Inflammatory macrophage treated with lipopolysaccharide for 4 hours (primary cell): ENCODE measurements at places on chromosomes 2 and 18.

- no peak for DNase-seq
Measured at GRCh38 chr2:208490492-208490891, 83.9 kb downstream of the PTH2R start.

GRCh38 chr18:37493352-37493935, 72.2 kb downstream of the CELF4 start:
- no peak for DNase-seq

DNA sequence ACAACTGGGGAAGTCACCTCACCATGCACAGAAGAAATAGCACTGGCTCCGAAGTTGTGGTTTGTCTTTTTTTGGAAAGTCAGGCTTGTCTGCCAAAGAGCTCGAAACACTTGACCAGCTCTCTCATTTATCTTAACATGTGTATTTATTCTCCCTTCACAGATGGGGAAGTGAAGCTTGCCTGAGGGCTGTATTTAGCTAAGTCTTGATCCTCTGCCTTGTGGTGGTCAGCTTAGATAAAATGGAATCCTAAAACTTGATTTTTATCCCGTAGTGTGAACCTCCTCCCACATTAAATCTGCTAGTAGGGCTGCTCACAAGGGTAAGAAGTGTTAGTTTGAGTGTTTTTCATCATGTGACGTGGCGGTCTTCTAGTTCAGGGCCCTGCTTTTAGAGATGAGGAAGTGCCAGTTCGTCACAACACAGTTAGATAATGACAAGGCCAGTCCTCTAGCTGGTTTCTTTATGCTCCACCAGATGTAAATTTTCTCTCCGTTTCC, 89.7 kb downstream of the TMEM247 start:
- peak; percentile 83 for DNase-seq

GRCh38 chr2:15050483-15050882, 418.0 kb downstream of the LRATD1 start:
- no peak for DNase-seq

- DNase-seq = no peak
Measured at GRCh38 chr2:17672583-17673317, 80.9 kb downstream of the SMC6 start.

DNA sequence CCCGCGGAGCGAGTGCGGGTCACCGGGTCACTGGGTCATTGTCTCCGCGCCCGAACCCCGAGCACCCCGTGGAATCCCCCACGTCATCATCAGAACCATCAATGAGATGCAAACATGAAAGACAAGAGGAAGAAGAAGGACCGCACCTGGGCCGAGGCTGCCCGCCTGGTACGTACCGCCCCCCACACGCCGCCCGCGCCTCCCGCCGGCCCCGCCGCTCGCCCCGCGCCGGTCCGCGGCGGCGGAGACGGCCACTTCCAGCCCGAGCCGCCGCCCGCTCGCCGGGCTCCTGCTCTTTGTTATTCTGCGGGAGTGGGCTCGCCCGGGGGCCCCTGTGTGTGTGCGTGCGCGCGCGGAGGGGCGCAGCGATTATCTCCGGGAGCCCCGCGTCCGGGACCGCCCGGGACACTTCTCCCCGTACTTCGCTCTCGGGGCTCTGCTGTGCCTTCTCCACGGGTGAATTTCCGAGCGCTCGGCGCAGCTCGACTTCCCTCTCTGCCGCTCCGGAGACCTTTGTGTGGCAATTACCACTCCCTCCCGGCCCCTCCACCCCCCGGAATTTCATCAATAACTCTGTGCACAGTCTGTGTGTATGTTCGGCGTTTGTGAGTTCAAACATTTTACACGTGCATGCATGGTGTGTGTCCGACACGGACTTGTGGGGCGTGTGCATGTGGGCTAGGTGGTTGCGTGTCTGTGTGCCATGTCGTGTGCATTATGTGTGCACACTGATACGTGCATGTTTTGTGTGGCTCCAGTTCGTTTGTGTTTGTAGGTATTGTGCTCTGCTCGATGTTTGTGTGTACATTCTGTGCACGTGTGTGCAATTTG, 714 bp downstream of the ASXL3 start:
- DNase-seq = no peak

GRCh38 chr2:105076121-105076520, 38.3 kb downstream of the MRPS9 start:
- no peak for DNase-seq

GRCh38 chr2:43136011-43136799, 90.2 kb downstream of the ZFP36L2 start:
- DNase-seq = no peak

DNA sequence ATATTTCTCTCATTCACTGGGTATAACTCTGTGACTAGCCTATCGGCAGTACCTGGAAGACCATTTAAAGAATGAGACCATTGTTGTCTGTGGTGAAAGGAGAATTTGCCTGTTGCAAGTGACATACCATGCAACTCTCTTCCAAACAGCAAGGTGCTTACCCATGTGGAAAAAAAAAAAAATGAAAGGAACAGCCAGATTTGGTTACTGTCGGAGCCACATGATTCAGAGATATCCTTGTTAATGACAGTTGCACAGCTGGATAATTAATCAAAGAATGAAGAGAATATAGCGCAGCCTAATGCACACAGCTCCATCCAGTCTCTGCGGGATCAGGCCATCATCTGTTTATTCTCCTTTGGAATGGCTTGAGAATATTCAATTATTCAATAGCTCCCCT, 141.8 kb downstream of the HRH4 start:
- DNase-seq = no peak

DNA sequence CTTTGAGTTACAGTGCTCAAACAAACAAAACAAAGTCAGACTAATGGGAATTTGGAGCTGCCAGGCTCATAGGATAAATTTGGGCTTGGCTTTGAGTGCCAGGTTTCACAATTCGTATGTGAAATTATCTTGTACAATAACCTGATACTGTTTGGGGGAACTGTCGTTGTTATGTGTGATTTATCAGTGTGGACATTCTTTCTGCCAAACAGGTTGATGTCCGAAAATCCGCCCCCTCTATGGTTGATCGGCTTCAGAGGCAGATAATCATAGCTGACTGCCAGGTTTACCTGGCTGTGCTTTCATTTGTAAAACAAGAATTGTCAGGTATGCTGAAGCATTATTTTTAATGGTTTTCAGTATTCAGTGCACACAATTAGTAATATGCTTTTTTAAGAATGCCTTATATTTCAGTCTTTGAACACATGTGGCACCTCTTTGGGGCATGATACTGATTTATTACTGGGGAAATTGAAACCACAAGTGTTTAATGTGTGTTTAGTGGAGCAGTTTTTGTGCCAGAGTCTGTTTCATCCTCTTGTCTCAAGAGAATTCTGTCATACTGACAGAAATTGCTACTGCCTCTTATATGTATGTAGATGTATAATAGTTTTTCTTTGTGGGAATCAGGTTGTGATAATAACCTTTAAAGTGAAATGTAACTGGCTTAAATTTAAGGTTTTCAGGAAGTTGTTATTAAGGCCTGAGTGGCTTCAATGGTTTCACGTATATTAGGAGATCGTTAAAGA, 54.6 kb downstream of the TTC39C start:
- no peak for DNase-seq
